ENCODE measurements at places on chromosomes 13 and 19.

DNA sequence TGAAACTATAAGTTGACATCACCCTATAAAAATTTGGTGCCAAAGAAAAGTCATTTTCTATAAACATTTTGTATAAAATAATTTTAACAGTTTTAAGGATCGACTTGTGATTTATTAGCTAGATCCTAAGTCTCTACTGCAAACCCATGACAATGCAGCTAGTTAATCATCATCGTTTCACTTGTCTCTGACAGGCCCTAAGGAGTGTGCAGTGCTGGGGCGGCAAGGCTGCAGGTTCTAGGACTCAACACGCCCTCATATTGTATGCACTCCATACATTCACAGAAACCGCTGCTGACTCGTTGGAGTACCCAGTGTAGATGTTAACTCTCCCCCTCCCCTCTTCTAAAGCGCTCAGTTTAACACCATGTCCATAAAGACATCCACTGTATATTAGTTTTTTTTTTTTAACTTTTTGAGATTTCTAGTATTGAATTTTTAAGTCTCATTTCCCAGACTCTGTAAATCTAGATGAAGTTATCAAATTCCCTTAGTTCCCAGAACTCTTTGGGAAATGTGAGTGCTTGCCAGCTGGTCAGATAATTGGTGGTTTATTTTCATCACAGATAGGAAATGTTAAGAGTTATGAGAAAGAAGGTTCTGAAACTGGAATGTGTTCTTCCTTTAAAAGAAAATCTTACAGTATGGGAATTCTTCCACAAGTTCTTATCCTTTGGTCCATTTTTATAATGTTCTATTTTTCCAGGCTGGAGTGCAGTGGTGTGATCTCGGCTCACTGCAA lies 162.8 kb upstream of the RNF113B start:
- no peak for DNase-seq

- DNase-seq, result no peak
Measured at GRCh38 chr13:108656742-108657141, 27.3 kb downstream of the MYO16 start.

DNA sequence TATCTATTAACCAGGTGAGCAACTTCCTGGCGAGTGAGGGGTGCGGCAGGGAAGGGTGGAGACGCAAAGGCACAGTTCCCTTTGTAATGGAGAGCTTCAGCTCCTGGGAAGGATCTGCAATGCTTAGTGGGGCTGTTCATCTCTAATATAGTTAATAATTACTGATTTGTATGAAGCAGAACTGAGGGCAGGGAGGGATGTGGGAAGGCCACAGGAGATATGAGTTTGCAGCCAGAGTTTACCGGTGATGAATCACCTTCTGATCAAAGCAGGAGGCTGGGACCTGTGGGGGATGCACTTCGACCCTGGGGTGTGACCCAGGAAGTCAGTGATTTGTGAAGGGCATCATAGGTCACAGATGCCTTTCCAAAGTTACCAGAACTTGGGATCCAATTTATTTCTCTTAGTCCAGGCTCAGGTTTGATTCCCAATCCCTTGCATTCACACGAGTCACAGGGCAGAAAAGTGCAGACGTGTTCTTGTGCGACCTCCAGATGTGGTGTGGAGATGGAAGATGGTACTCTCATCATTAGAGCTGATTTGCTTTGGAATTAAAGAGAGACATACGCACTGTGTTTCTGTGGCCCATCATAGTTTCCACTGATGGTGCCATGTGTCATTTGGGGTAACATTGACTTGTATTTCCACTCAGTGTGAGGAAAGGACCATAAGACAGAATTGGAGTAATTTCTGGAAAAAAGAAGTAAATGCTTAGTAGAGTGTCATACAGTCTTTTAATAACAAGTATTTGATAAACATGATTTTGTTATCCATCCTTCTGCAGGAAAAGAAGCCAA lies 55.0 kb downstream of the LRCH1 start:
- no peak for DNase-seq

- no peak for DNase-seq
Measured at GRCh38 chr19:20171285-20171684, 4.3 kb downstream of the ZNF486 start.

DNA sequence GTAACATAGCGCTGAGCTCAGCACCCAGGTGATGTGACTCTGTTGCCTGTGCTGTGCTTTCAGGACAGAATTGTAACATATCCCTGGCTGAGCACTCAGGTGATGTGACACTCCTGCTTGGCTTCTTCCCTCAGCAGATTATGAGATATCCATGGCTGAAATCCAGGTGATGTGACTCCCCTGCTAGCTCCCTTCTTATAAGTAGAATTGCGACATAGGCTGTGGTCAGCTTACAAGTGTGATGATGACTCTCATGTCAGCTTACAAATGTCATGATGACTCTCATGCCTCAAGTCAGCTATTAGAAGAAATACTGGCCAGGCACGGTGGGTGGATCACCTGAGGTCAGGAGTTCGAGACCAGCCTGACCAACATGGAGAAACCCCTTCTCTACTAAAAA lies 14.3 kb upstream of the ZNF429 start:
- no peak for DNase-seq

- DNase-seq, result no peak
Measured at GRCh38 chr13:59250336-59251189, 913.2 kb downstream of the DIAPH3 start.

DNA sequence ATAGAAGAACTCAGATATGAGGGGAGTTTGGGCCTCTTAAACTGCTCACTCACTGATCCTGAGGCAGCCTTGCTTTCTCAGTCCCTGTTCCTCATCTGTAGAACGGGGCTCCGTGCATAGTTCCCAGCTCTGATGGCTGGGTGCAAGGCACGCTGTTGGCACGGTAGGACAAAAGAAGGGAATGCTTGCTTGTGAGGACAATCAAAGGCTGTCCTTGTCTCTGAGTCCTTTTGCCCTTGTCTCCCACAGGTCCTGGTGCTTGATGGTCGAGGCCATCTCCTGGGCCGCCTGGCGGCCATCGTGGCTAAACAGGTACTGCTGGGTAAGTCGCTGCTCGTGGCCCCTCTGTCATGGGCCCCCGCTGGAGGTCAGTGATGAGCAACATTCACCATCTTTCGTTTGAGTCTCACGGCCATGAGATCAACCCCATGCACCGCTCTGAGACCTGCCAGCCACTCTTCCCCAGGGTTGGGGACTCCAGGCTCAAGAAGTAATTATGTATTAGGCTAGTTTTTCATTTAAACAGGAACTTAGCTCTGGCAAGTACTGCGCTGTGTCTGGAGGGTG lies 2.3 kb downstream of the RPL13A start:
- no peak for DNase-seq

DNA sequence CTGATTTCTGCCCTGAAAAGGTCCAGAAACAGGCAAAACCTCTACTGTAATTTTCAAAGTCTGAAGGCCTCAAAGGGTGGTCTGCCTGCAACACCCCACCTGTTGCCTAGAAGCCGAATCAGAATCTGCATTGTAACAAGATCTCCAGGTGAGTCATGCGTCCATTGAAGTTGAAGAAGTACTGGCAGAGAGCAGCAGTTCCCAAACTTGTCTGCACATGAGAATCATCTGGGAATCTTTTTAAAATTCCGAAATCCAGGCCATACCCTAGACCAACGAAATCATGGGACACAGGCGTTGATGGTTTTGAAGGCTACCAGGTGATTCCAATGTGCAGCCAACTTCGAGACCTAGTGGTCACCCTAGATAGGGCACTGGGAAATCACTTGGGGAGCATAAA lies 16.0 kb upstream of the CLN5 start:
- no peak for DNase-seq

GRCh38 chr13:32528358-32528757 lies 10.2 kb downstream of the N4BP2L2 start:
- no peak for DNase-seq

- no peak for DNase-seq
Measured at GRCh38 chr13:44703371-44703770, 127.2 kb upstream of the TSC22D1 start.

All from T-helper 1 cell (primary cell).